ENCODE measurements at places on chromosomes 2 and 18. TPM values are rescaled to one million over a fixed set of nuclear protein-coding genes. Genes with fewer than 3 reads are reported as not detected.

Gene ASIC4
- total RNA-seq: 0.13 TPM

Gene GPR17
- not detected for total RNA-seq

Gene TNS1
- total RNA-seq: 0.80 TPM

Gene DYNAP
- not detected for total RNA-seq

Gene CHST9
- not detected for total RNA-seq

Gene ERFE
- total RNA-seq: not detected

Gene GALNT13
- total RNA-seq: not detected

Gene DAW1
- total RNA-seq: not detected

Gene KDSR
- 71.2 TPM for total RNA-seq

Gene KCNK3
- total RNA-seq: not detected

GRCh38 chr18:67742954-67743353, 226.4 kb upstream of the DSEL start:
- DNase-seq: no peak
- no peak overlapping the region for H3K4me3 ChIP-seq
- H3K27me3 ChIP-seq: no peaks in the 10 kb centered on the region
- no peak overlapping the region for H3K27ac ChIP-seq
- no peaks in the 10 kb centered on the region for H3K36me3 ChIP-seq
- H3K4me1 ChIP-seq: no peaks in the 10 kb centered on the region

DNA sequence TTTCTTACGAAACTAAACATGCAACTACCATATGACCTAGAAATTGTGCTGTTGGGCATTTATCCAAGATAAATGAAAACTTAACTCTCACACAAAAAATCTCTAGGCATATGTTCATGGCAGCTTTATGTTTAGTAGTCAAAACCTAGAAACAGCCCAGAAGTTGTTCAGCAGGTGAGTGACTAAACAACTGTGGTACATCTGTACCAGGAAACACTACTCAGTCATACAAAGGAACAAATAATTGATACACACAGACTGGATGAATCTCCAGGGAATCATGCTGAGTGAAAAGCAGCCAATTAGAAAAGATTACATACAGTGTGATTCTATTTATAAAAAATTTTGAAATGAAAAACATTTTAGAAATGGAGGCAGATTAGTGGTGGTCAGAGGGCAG, 29.3 kb downstream of the DYNC2LI1 start:
- H3K27me3 ChIP-seq: no peaks in the 10 kb centered on the region
- no peak for DNase-seq
- peaks cover 2% of the 10 kb centered on the region for H3K4me1 ChIP-seq
- no peak overlapping the region for H3K27ac ChIP-seq
- H3K4me3 ChIP-seq: no peak overlapping the region
- H3K36me3 ChIP-seq: peaks cover 4% of the 10 kb centered on the region

- no peaks in the 10 kb centered on the region for H3K27me3 ChIP-seq
- H3K27ac ChIP-seq: no peak overlapping the region
- no peak for DNase-seq
- peaks cover 5% of the 10 kb centered on the region for H3K4me1 ChIP-seq
- H3K36me3 ChIP-seq: peaks cover 15% of the 10 kb centered on the region
These were observed 19.5 kb downstream of the STRADB start for GRCh38 chr2:201470821-201471731.

DNA sequence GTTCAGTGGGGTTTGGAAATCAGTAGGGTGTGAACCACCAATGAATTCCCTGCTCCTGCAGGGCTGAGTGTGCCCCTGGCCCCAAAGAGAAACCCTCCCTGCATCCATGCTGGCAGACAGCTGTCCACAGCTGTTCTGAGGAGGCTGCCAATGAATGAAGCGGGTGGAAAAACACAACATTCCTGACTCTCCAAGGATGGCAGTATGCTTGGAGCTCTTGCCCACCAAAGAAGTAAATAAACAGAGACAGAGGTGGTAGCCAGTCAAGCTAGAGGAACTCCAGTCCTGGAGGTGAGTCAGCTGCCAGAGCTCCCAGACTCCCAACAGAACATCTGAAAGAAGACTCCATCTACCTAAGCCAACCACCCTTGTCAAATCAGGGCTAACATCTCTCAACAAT, 6.2 kb downstream of the ZBTB7C start:
- peaks cover 2% of the 10 kb centered on the region for H3K36me3 ChIP-seq
- H3K4me1 ChIP-seq: peaks cover 12% of the 10 kb centered on the region

DNA sequence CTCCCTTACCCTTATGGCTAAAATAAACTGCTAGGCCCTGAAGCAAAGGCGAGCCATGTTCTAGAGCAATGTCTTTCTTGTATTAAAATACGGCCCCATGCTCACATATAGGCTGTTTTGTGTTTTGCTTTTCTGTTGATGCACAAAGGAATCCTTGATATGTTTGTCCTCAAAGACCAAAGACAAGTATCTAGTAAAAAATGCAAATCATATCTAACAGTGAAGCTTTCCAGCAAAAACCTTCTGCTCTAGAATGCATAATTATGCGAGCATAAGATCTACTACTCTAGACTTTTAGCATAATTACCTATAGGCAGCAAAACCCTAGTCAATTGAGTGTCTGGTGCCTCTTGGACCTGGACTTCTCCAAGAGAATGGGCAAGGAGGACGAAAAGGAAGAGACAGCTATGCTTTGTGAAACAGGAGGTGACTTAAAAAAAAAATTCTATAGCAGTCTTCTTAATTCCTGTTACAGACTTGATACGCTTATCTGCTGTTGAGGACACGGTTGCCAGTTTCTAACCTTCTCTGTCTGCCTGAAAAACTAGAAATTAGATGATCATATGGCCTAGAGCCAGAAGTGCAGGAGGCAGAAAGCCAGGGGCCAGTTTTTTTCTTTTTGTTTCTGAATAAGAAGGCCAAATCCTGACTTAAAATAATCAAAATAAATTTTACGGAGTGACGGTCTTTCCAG, 1.5 kb upstream of the AMMECR1L start:
- DNase-seq: no peak
- peaks cover 26% of the 10 kb centered on the region for H3K4me1 ChIP-seq
- peak overlapping the region; percentile 66 for H3K27ac ChIP-seq
- H3K4me3 ChIP-seq: peak overlapping the region; percentile 86
- H3K36me3 ChIP-seq: peaks cover 4% of the 10 kb centered on the region

DNA sequence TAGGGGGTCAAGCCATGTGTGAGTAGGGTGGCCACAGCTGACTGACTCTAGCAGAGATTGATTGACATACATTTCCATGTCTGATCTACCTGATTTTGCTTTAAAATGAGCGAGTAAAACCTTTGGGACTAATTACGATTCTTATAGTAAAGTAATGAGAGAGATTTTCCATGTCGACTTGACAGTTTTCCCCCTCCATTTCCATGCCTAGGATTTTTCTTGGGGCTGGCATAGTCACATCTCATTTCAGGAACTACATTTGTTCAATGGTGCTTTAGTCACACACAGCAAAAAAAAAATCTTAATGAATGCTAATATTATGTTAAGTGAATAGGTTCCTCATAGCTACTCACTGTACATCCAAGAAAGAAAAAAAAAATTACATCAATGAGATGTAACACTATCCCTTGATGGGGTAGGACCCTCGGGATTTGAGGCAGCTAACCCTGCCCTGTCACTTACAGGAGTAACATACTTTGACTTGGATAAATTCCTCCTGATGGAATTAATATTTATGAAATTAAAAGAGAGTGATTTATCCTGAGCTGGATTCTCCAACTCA, 690.9 kb downstream of the TDRD15 start:
- H3K36me3 ChIP-seq: no peaks in the 10 kb centered on the region
- no peak overlapping the region for H3K27ac ChIP-seq
- H3K4me1 ChIP-seq: no peaks in the 10 kb centered on the region
- H3K4me3 ChIP-seq: no peak overlapping the region
- no peaks in the 10 kb centered on the region for H3K27me3 ChIP-seq
- no peak for DNase-seq

- no peak overlapping the region for H3K4me3 ChIP-seq
- no peaks in the 10 kb centered on the region for H3K27me3 ChIP-seq
- no peak for DNase-seq
- H3K4me1 ChIP-seq: no peaks in the 10 kb centered on the region
- H3K36me3 ChIP-seq: no peaks in the 10 kb centered on the region
These were observed 162.3 kb upstream of the ZSWIM2 start for GRCh38 chr2:187011206-187011832.

DNA sequence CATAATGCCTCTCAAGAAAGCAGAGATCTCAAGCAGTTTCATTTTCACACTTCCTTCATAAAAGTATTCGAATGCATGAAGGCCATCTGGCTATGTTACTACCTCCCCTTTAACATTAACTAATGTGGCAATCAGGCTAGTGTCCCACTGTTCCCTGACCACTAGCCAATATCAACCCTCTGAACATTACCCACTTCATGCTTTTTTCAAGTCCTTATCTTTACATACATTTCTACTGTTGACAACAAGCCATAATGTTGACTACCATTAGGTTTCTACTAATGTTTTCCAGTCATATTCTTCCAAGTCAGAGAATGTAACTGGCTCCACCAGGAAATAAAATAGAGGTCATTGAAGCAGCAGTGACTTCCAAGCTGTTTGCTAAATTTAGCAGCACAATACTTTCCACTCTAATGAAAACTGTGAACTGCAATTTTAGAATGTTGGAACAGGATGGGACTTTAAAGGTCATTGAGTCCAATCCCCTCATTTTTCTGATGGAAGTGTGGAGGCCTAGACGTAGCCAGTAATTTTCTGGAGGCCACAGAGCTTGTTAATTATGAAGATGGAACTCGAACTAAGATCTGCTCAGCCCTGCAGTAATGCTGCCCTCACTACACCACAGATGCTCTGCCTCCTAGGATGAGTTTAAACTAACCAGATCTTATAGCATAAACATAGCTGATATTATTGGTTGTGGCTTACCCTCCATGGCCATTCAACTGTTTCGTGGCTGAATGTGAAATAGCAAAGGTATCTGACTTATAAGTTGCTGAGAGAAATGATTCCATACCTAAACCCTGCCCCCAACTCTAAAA, 630 bp upstream of the PPP1R1C start:
- no peak overlapping the region for H3K27ac ChIP-seq
- H3K4me1 ChIP-seq: peaks cover 4% of the 10 kb centered on the region
- DNase-seq: no peak
- H3K36me3 ChIP-seq: no peaks in the 10 kb centered on the region
- peaks cover 27% of the 10 kb centered on the region for H3K27me3 ChIP-seq

DNA sequence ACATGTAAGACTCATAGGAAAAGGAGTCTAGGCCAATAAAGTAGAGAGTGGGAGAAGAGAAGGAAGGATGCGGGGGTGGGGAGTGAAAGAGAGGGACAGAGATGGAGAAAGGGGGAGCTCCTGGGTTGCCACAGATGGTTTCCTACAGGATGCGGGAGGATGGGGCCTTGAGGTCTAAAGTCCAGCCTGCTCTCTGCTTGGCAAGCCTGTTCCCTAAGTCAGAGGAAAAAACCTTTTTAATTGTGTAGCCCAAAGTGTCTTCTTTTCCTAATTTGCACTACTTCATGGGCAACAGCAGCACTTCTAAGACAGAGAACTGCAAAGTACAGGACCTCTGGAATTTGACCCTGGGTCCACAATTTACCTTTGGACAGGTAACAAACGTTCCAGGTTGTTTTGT, 1.4 kb upstream of the FAM110C start:
- H3K27ac ChIP-seq: peak overlapping the region; percentile 60
- peaks cover 2% of the 10 kb centered on the region for H3K36me3 ChIP-seq
- peak overlapping the region; percentile 49 for H3K4me3 ChIP-seq
- no peak for DNase-seq

- H3K27me3 ChIP-seq: peaks cover 6% of the 10 kb centered on the region
- DNase-seq: no peak
- H3K4me1 ChIP-seq: no peaks in the 10 kb centered on the region
- no peak overlapping the region for H3K27ac ChIP-seq
- no peaks in the 10 kb centered on the region for H3K36me3 ChIP-seq
These were observed 50.9 kb downstream of the COL3A1 start for GRCh38 chr2:189024901-189025618.

- H3K4me1 ChIP-seq: peaks cover 45% of the 10 kb centered on the region
- H3K27me3 ChIP-seq: no peaks in the 10 kb centered on the region
- DNase-seq: peak; percentile 55
- H3K36me3 ChIP-seq: peaks cover 4% of the 10 kb centered on the region
These were observed 42.9 kb downstream of the HDLBP start for GRCh38 chr2:241272303-241273209.

- H3K4me1 ChIP-seq: peaks cover 1% of the 10 kb centered on the region
- no peaks in the 10 kb centered on the region for H3K27me3 ChIP-seq
- no peaks in the 10 kb centered on the region for H3K36me3 ChIP-seq
These were observed 326.1 kb downstream of the PIK3C3 start for GRCh38 chr18:42281124-42281523.

- H3K4me3 ChIP-seq: no peak overlapping the region
- no peak for DNase-seq
- H3K27ac ChIP-seq: no peak overlapping the region
- H3K4me1 ChIP-seq: no peaks in the 10 kb centered on the region
- no peaks in the 10 kb centered on the region for H3K36me3 ChIP-seq
These were observed 489.9 kb downstream of the DCC start for GRCh38 chr18:52829876-52830405.

All from T-helper 17 cell (primary cell).